ENCODE measurements at places on chromosomes 7 and 10.

GRCh38 chr10:128896116-128896795 lies 570.8 kb upstream of the MGMT start:
- DNase-seq, result no peak

- no peak for DNase-seq
These were observed 70.6 kb downstream of the MALRD1 start for GRCh38 chr10:19119191-19119590.

- DNase-seq, result no peak
These were observed 38.9 kb downstream of the HK1 start for GRCh38 chr10:69317175-69317604.

DNA sequence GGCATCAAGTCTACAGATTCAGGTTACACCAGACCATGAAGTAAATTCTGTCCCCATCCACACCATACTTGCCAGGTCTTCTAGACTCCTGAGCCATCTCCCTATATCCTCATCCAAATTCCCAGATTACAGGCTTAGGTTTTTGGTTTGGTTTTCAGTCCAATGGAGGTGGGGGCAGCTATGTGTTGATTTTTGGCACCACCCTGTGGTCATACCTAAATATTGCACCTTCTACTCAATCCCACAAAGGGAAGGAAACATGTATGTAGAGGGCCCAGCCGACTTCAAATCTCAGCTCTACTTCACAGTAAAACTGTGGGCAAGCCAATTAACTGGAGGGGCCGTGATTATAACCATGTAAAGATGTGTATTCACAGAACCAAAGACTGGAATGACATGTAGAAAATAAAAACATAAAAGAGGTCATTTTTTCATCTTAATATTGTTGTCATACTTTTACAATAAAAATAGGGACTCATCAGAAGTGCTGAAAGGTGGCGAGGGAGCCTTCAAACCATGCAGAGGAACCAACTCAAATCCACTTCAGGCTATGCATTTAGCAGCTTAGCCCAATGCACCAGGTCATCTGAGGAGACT lies 19.8 kb downstream of the ERCC6 start:
- peak; percentile 75 for DNase-seq

GRCh38 chr10:101892782-101893391 lies 49.3 kb upstream of the KCNIP2 start:
- peak; percentile 43 for DNase-seq
